ENCODE measurements at places on chromosomes 12 and 14. TPM values are rescaled to one million over a fixed set of nuclear protein-coding genes. Genes with fewer than 3 reads are reported as not detected.

DNA sequence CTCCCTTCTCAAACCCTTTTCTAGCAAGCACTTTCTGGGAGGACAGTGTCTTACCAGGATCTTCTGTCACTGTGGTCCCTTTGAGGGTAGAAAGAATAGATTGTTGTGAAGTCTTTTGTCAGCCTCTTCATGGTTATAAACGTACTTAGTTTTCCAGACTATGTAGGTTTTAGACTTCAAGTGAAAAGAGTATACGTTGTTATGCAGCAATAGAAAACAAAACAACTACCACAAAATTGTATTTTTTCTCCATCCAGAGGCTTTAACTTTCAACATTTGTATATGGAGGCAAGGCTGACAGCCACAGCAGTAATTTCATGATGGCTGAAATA, 23.7 kb downstream of the PRKCH start:
- no peak overlapping the region for H3K4me3 ChIP-seq
- no peaks in the 10 kb centered on the region for H3K36me3 ChIP-seq
- H3K27ac ChIP-seq, result peak overlapping the region; percentile 81
- no peak for DNase-seq
- H3K27me3 ChIP-seq, result no peaks in the 10 kb centered on the region

DNA sequence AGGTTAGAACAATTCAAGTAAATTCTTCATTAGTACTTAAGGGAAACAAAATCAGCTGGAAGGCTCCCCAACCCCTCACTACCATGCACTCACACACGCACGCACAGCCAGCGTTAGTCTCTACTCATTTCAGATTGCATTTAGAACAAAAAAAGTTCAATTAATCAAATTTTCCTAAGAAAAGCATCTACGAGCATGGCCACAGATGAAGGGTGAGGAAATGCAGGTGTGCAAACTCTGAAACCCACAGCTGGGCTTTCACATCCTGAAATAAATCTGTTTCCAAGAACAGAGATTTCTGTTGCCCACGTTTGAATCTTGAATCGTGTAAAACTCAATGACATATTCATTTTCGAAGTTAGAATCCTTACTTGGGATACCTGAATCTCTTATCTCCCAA, 62.6 kb downstream of the SEL1L start:
- DNase-seq, result no peak
- H3K4me3 ChIP-seq, result no peak overlapping the region
- H3K36me3 ChIP-seq, result no peaks in the 10 kb centered on the region
- H3K27ac ChIP-seq, result no peak overlapping the region

ZDHHC17 gene
- total RNA-seq, result 29.5 TPM

GRCh38 chr12:95908573-95908972, 33.8 kb downstream of the CCDC38 start:
- DNase-seq, result no peak
- no peak overlapping the region for H3K4me3 ChIP-seq
- no peaks in the 10 kb centered on the region for H3K36me3 ChIP-seq
- no peaks in the 10 kb centered on the region for H3K27me3 ChIP-seq
- no peaks in the 10 kb centered on the region for H3K4me1 ChIP-seq

WNT5B gene
- total RNA-seq, result 5.8 TPM

RBMS2 gene
- 89.8 TPM for total RNA-seq

C12orf75 gene
- total RNA-seq, result 14.0 TPM

IAPP gene
- not detected for total RNA-seq

A2M gene
- total RNA-seq, result 1,672 TPM

C3AR1 gene
- 54.1 TPM for total RNA-seq

KCNH5 gene
- total RNA-seq, result 0.22 TPM

- H3K27ac ChIP-seq, result no peak overlapping the region
- no peaks in the 10 kb centered on the region for H3K27me3 ChIP-seq
- H3K4me1 ChIP-seq, result no peaks in the 10 kb centered on the region
- H3K4me3 ChIP-seq, result no peak overlapping the region
These were observed 1073.6 kb downstream of the BCL11B start for GRCh38 chr14:98198385-98198784.

GRCh38 chr12:62703011-62703380, 232.0 kb downstream of the PPM1H start:
- peaks cover 18% of the 10 kb centered on the region for H3K4me1 ChIP-seq
- no peak overlapping the region for H3K4me3 ChIP-seq
- H3K27me3 ChIP-seq, result no peaks in the 10 kb centered on the region

METAP2 gene
- 53.2 TPM for total RNA-seq

DNA sequence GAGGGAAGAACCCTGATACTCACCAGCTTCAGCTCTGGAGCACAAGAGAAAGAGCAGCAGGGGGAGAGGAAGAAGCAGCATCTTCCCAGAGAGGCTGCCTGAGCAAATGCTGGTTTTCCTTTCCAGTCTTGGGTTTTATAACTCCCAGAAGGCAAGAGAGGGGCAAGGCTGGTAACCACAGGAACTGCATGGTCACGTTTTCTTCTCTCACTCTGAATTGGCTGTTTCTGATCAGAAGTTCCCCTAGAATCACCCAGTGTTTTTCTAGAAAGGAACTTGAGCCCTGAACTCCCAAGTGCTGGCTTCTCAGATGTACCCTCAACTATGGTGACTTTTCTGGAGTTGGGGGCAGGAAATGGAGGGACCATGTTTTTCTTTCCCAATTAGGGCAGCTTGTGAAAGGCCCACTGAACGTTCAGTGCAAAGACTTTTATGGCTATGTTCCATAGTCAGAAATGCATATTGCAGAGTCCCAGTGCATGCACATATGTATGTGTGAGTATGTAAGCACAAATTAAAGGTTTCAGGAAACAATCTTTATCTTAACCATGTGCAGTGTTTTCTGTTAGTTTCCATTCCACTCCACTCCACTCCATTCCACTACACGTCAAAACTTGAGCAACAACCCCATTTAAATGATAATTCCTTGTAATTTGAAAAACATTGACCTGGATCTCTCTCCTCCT, at the start of gene CMA1:
TSS of gene CMA1 (minus strand) at position 111 of the 686 bp plus-strand sequence. CDS start at position 81, 30 bp downstream.
- H3K4me1 ChIP-seq, result no peaks in the 10 kb centered on the region
- no peak within 1 kb of the TSS for H3K4me3 ChIP-seq
- no peak within 1 kb of the TSS for H3K27ac ChIP-seq
- no peaks in the 10 kb centered on the region for H3K27me3 ChIP-seq
- DNase-seq, result no peak

- no peak overlapping the region for H3K27ac ChIP-seq
- H3K4me3 ChIP-seq, result no peak overlapping the region
- DNase-seq, result no peak
- H3K36me3 ChIP-seq, result no peaks in the 10 kb centered on the region
- no peaks in the 10 kb centered on the region for H3K27me3 ChIP-seq
These were observed 11.5 kb downstream of the PLEK2 start for GRCh38 chr14:67400434-67400833.

GRCh38 chr12:96314723-96315122, 85.5 kb downstream of the CDK17 start:
- no peak overlapping the region for H3K27ac ChIP-seq
- H3K4me3 ChIP-seq, result no peak overlapping the region
- H3K4me1 ChIP-seq, result peaks cover 4% of the 10 kb centered on the region
- H3K27me3 ChIP-seq, result no peaks in the 10 kb centered on the region
- no peak for DNase-seq

- no peaks in the 10 kb centered on the region for H3K27me3 ChIP-seq
- no peak for DNase-seq
- H3K27ac ChIP-seq, result no peak overlapping the region
- peaks cover 63% of the 10 kb centered on the region for H3K4me1 ChIP-seq
- H3K4me3 ChIP-seq, result no peak overlapping the region
These were observed 116.0 kb downstream of the PRKCH start for GRCh38 chr14:61437381-61437780.

- H3K27me3 ChIP-seq, result no peaks in the 10 kb centered on the region
- no peaks in the 10 kb centered on the region for H3K36me3 ChIP-seq
- no peak for DNase-seq
- H3K27ac ChIP-seq, result no peak overlapping the region
- peaks cover 30% of the 10 kb centered on the region for H3K4me1 ChIP-seq
These were observed 21.9 kb upstream of the MAP1LC3B2 start for GRCh38 chr12:116537101-116537904.

DNA sequence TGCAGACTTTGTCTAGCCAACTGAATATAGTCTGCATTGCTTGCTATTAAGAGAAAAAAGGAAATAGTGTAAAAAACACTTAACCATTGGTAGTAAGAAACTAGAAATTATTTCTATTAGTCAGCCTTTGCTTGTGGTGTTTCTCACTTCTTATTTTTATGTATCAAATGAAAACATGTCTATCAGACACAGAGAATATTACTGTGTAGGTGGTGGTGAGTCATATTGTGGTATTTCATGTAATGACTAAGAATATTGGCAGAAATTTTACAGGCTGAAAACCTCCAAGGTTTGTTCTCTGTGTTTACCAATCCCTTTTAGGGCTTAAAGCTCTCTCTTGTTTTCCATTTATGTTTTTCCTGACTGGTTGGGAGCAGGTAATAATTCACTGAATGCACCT, 87.2 kb downstream of the DAAM1 start:
- no peak overlapping the region for H3K4me3 ChIP-seq
- DNase-seq, result no peak
- H3K4me1 ChIP-seq, result peaks cover 27% of the 10 kb centered on the region
- no peaks in the 10 kb centered on the region for H3K27me3 ChIP-seq
- H3K36me3 ChIP-seq, result no peaks in the 10 kb centered on the region

DNA sequence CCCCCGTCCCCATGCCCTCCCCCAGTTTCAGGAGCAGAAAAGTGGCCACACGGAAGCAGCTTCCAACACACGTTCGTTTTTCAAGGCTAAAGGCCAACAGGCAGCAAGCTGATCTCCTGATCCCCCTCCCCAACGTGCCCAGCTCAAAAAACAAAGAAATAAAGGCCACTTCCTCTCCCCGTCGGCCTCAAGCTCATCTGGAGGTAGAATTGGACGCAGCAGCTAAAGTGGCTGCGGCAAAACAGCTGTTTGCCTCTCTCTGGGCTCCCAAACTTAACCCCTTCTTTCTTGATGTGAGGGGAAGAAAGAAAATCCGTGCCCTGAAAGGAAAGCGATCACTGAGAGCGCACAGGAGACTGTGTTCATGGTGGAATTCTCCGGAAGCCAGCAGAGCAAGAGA, 66.3 kb downstream of the SCARB1 start:
- H3K27me3 ChIP-seq, result no peaks in the 10 kb centered on the region
- no peak for DNase-seq
- H3K4me3 ChIP-seq, result no peak overlapping the region

- DNase-seq, result no peak
- H3K4me3 ChIP-seq, result no peak overlapping the region
- no peaks in the 10 kb centered on the region for H3K36me3 ChIP-seq
- no peaks in the 10 kb centered on the region for H3K4me1 ChIP-seq
These were observed 82.2 kb downstream of the ADCK1 start for GRCh38 chr14:77882098-77882497.

GRCh38 chr12:70828351-70828750, 92.2 kb downstream of the PTPRR start:
- H3K4me3 ChIP-seq, result no peak overlapping the region
- H3K4me1 ChIP-seq, result no peaks in the 10 kb centered on the region
- H3K27ac ChIP-seq, result no peak overlapping the region
- no peak for DNase-seq

DNA sequence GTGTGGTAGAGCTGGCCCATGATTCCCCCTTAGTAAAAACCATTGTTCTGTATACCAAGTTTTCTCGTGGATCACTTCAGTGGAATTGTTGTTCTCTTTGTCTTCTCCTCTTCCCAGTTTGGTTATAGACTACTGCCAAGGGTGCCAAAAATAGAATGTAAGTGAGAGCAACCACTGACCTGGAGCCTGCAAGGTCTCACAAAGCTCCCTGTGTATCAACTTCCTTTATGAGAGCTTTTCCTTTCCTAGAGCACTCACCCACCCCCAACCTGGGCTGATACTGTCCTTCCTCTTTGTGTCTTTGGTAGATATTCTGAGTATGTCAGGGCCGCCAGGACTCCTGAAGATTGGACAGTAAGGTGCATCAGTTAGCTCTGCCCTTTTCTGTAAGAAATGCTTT, 101.0 kb downstream of the SCN8A start:
- no peaks in the 10 kb centered on the region for H3K36me3 ChIP-seq
- H3K4me1 ChIP-seq, result no peaks in the 10 kb centered on the region
- no peak overlapping the region for H3K4me3 ChIP-seq
- no peak overlapping the region for H3K27ac ChIP-seq
- H3K27me3 ChIP-seq, result no peaks in the 10 kb centered on the region
- DNase-seq, result no peak

GRCh38 chr14:39005044-39005880, 97.8 kb downstream of the SEC23A start:
- H3K4me1 ChIP-seq, result no peaks in the 10 kb centered on the region
- H3K4me3 ChIP-seq, result no peak overlapping the region
- no peak for DNase-seq
- H3K27ac ChIP-seq, result peak overlapping the region; percentile 32
- H3K27me3 ChIP-seq, result no peaks in the 10 kb centered on the region

- H3K27ac ChIP-seq, result no peak overlapping the region
- H3K4me1 ChIP-seq, result peaks cover 75% of the 10 kb centered on the region
- H3K27me3 ChIP-seq, result no peaks in the 10 kb centered on the region
- H3K36me3 ChIP-seq, result no peaks in the 10 kb centered on the region
- H3K4me3 ChIP-seq, result no peak overlapping the region
- DNase-seq, result no peak
These were observed 93.8 kb downstream of the MED13L start for GRCh38 chr12:116183741-116184141.

DNA sequence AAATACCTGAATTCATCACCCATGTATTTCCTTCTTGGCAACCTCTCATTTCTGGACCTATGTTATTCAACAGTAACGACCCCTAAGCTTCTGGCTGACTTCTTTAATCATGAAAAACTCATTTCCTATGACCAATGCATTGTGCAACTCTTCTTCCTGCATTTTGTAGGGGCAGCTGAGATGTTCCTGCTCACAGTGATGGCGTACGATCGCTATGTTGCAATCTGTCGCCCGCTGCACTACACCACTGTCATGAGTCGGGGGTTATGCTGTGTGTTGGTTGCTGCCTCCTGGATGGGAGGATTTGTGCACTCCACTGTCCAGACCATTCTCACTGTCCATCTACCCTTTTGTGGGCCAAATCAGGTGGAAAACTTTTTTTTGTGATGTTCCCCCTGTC, 356 bp downstream of the OR4Q2 start:
- no peak overlapping the region for H3K4me3 ChIP-seq

DNA sequence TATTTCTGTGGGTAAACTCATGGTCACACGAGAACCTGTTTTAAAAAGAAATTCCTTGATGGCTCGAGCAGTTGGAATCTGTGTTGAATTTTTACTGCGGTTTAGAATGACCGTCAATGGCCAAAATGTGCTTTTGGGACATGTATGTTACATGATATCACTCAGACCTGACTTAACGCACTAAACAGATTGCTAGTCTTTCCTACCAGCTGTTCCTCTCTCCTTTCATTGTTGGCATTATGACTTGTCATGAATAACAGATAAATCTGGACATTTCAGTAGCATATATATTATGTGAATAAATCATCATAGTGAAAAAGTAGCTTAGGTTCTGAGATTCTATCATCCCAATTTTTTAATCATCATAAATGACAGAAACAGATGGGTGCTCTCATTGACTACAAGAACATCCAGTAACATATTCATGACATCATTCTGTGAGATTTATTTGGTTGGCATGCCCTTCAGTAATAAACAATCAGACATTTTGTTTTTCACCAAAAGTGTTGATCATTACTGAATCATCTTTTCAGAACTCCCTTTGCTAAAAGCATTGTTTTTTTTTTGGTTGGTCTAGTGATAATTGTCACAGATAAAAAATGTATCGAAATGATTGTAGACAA, 57.9 kb upstream of the NAV3 start:
- no peak for DNase-seq
- H3K27ac ChIP-seq, result no peak overlapping the region
- H3K36me3 ChIP-seq, result no peaks in the 10 kb centered on the region
- H3K4me3 ChIP-seq, result no peak overlapping the region

GRCh38 chr12:46556819-46557524, 184.4 kb upstream of the SLC38A2 start:
- no peaks in the 10 kb centered on the region for H3K36me3 ChIP-seq
- DNase-seq, result no peak
- peak overlapping the region; percentile 1 for H3K27ac ChIP-seq
- no peaks in the 10 kb centered on the region for H3K4me1 ChIP-seq

ZFYVE21 gene
- 29.3 TPM for total RNA-seq

CPM gene
- total RNA-seq, result 143 TPM

Measured in upper lobe of left lung (tissue), 6 donors.